ENCODE measurements at places on chromosomes 6 and 20.

- no peak overlapping the region for H3K4me3 ChIP-seq
- no peak for DNase-seq
- H3K27ac ChIP-seq = no peak overlapping the region
- H3K27me3 ChIP-seq = no peaks in the 10 kb centered on the region
- H3K36me3 ChIP-seq = no peaks in the 10 kb centered on the region
- no peaks in the 10 kb centered on the region for H3K4me1 ChIP-seq
These were observed 16.6 kb downstream of the PRKN start for GRCh38 chr6:162710936-162711335.

GRCh38 chr6:119079283-119079809 lies 882 bp upstream of the FAM184A start:
- DNase-seq = no peak
- no peaks in the 10 kb centered on the region for H3K36me3 ChIP-seq
- peaks cover 25% of the 10 kb centered on the region for H3K4me1 ChIP-seq
- peak overlapping the region; percentile 74 for H3K27ac ChIP-seq
- H3K27me3 ChIP-seq = no peaks in the 10 kb centered on the region

- peaks cover 17% of the 10 kb centered on the region for H3K36me3 ChIP-seq
- no peaks in the 10 kb centered on the region for H3K27me3 ChIP-seq
- DNase-seq = no peak
- H3K27ac ChIP-seq = no peak overlapping the region
- H3K4me1 ChIP-seq = no peaks in the 10 kb centered on the region
These were observed 13.2 kb downstream of the MAP3K7 start for GRCh38 chr6:90573624-90574023.

- no peak for DNase-seq
- H3K36me3 ChIP-seq = peaks cover 57% of the 10 kb centered on the region
- H3K27ac ChIP-seq = peak overlapping the region; percentile 65
These were observed 40.0 kb upstream of the TAF8 start for GRCh38 chr6:42010185-42010891.

DNA sequence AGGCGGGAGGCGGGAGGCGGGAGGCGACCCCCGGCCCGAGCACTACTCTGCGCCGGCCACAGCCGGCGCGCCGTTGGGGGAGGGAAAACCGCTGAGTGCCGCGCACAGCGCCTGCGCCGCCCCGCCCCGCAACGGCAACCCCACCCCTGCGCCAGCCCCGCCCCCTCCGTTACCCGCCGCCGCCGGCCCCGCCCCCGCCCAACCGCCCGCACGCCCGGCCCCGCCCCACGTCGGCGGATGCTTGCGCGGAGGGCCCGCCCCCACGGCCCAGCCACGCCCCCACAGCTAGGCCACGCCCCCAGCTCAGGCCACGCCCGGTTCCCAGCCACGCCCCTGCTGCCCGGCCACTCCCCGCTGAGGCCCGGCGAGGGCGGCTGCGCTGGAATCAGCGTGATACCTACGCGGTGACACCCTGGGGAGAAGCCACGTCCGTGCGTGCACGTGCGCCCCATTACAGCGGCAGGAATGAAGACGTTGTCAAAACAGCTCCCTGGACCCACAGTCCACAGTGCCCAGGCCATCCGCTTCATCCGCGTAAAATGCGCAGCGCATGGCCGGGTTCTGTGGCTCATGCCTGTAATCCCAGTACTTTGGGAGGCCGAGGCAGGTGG lies at the start of gene TCFL5:
TCFL5 (minus strand) TSS at position 97 of the 611 bp plus-strand sequence. CDS start 152 bp downstream, outside the sequence.
- H3K4me3 ChIP-seq = no peak within 1 kb of the TSS
- H3K36me3 ChIP-seq = peaks cover 7% of the 10 kb centered on the region
- peak; percentile 91 for DNase-seq

DNA sequence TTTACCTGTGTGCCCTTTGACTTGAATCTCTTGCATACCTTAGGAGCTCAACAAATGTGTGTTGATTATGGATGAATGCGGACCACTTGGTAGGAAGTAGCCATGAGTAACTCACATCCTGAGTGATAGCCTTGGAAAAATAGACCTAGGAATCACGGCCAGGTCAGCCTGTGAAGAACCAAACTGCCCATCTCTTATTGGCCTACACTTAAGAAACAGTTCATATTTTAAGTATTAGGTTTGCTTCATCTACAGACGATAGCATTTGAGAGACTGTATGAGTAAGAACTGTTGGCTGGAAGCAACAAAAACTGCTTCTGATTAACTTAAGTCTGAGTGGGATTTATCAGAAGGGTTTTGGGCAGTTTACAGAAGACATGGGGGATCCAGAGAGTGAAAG lies 320.1 kb upstream of the PRND start:
- no peak overlapping the region for H3K4me3 ChIP-seq
- H3K27me3 ChIP-seq = no peaks in the 10 kb centered on the region
- no peak for DNase-seq

DNA sequence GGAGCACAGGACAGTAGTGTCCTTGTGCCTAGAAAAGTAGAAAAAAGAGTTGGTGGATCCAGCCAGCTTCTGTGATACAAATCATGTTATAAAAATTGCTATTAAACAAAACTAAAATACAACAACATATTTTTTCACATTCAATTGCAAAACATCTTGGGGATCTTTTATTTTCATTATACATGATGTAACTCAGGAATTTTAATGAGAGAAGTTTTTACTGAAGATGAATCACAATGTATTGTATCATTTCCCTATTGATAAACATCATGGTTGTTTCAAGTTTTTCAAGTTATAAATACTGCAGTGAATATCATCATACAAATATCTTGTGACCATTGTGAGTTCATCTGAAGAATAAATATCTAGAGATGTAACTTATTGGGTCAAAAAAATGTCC lies 608.0 kb downstream of the PHF3 start:
- no peaks in the 10 kb centered on the region for H3K4me1 ChIP-seq
- no peaks in the 10 kb centered on the region for H3K36me3 ChIP-seq
- no peaks in the 10 kb centered on the region for H3K27me3 ChIP-seq
- H3K4me3 ChIP-seq = no peak overlapping the region

DNA sequence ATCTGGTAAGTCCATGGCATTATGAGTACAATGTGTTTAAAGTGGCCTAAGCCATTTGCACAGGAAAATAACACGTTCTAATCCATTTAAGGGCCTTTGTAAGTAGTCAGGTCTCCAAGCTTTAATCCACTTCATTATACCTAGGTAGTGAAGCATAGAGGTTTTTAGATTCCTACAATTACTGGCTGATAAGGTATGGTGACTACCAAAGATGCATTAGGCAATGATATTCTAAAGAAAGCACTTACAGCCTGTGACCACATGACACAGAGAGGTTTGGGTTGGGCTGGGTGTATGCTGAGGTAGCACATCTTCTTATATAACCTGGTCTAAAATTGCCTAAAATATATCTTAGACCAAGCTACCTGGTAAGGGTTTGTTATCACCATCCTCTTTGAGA lies 504.4 kb downstream of the TFAP2B start:
- H3K4me3 ChIP-seq = no peak overlapping the region
- no peaks in the 10 kb centered on the region for H3K27me3 ChIP-seq
- no peaks in the 10 kb centered on the region for H3K4me1 ChIP-seq
- no peak overlapping the region for H3K27ac ChIP-seq
- H3K36me3 ChIP-seq = no peaks in the 10 kb centered on the region

DNA sequence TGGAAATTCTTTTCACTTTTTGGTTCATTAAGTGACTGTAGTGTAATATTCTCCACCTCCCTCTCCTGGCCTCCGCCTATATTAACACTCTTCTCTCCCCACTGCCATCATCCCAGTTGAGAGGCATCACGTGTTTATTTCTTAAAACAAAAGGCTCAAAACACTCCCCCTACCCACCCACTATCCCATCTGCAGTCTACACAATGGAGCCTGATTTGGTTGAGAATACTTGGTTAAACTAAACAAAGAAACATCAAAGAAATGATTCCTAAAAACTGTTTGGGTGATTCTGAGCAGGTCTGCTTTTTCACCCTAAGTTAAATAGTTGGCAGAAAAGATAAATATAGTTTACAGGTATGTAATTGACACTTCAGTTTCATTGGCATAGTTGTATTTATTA lies 5.9 kb downstream of the TFAP2B start:
- H3K4me1 ChIP-seq = no peaks in the 10 kb centered on the region
- no peak overlapping the region for H3K4me3 ChIP-seq
- H3K27me3 ChIP-seq = peaks cover 30% of the 10 kb centered on the region
- H3K27ac ChIP-seq = no peak overlapping the region

DNA sequence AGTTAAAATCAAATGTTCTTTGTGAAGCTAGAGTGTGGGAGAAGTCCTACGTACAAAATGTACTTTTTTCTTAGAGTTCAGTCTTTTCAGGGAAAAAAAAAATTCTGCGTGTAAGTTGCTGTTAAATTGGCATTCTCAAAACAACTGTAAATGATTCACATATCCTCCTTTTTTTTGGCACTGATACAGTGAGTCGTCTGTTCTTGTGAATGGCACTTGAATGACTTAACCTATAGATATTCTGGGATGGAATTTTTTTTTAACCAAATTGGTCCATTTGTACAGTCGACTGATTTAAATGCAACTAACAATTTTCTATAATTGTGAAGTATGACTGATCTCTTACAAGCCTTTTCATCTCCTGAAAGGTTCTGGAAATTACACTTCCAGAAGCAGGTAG lies 5.5 kb upstream of the JAG1 start:
- H3K4me3 ChIP-seq = no peak overlapping the region
- no peaks in the 10 kb centered on the region for H3K4me1 ChIP-seq
- peaks cover 5% of the 10 kb centered on the region for H3K27me3 ChIP-seq
- DNase-seq = no peak
- H3K27ac ChIP-seq = no peak overlapping the region

DNA sequence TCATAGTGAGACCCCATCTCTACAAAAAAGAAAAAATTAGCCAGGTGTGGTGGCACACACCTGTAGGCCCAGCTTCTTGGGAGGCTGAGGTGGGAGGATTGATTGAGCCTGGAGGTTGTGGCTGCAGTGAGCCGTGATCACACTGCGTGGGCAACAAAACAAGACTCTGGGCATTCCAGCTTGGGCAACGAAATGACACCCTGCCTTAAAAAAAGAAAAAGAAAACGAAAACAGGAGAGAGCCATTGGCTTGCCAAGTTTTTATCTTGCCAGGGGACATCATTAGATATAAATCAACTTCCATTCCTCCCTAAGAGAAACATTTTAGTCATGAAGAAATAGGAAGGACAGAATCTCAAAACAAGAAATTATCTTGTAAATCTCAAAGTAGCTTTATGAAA lies 109.5 kb downstream of the MAP3K7 start:
- H3K27ac ChIP-seq = no peak overlapping the region
- peaks cover 17% of the 10 kb centered on the region for H3K4me1 ChIP-seq
- DNase-seq = no peak
- H3K27me3 ChIP-seq = no peaks in the 10 kb centered on the region
- no peaks in the 10 kb centered on the region for H3K36me3 ChIP-seq
- no peak overlapping the region for H3K4me3 ChIP-seq

- no peak overlapping the region for H3K4me3 ChIP-seq
- H3K4me1 ChIP-seq = no peaks in the 10 kb centered on the region
- no peaks in the 10 kb centered on the region for H3K27me3 ChIP-seq
- no peaks in the 10 kb centered on the region for H3K36me3 ChIP-seq
- no peak for DNase-seq
- no peak overlapping the region for H3K27ac ChIP-seq
These were observed 95.7 kb downstream of the SLC24A3 start for GRCh38 chr20:19308146-19308545.

DNA sequence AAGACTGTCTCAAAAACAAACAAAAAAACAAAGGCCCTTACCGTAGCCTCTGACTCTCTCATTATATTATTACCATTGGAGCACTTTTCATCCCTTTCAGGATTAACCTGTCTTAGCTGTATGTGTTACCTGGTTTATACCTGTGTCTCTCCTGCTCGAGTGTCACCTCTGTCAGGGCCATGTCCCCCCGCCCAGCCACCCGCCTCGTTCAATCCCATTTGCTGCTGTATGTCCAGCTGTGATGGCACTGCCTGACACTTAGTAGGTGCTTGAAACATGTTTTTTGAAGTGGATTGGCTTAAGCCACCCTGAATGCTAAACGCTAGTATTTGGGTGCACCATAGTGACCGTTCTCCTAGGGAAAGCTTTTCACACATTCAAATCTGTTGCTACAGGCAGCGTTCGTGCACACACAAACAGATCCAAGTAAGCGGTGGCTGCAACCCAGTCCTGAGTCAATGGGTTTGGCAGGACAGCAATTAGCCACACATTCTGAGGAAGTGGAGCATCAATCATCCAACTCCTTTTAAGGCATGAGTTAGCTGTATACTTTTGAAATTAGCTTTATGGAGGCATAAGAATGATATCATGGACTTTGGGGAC lies 98.9 kb upstream of the ZNF217 start:
- no peak for DNase-seq
- peaks cover 10% of the 10 kb centered on the region for H3K4me1 ChIP-seq
- no peak overlapping the region for H3K4me3 ChIP-seq
- no peaks in the 10 kb centered on the region for H3K36me3 ChIP-seq

GRCh38 chr20:36541768-36542488 lies 609 bp downstream of the MYL9 start:
- no peak for DNase-seq
- no peaks in the 10 kb centered on the region for H3K27me3 ChIP-seq
- no peaks in the 10 kb centered on the region for H3K36me3 ChIP-seq
- H3K4me3 ChIP-seq = no peak overlapping the region
- no peaks in the 10 kb centered on the region for H3K4me1 ChIP-seq

- H3K27me3 ChIP-seq = no peaks in the 10 kb centered on the region
- no peak overlapping the region for H3K27ac ChIP-seq
- no peaks in the 10 kb centered on the region for H3K4me1 ChIP-seq
These were observed 399.9 kb downstream of the DOK5 start for GRCh38 chr20:54875307-54875706.

DNA sequence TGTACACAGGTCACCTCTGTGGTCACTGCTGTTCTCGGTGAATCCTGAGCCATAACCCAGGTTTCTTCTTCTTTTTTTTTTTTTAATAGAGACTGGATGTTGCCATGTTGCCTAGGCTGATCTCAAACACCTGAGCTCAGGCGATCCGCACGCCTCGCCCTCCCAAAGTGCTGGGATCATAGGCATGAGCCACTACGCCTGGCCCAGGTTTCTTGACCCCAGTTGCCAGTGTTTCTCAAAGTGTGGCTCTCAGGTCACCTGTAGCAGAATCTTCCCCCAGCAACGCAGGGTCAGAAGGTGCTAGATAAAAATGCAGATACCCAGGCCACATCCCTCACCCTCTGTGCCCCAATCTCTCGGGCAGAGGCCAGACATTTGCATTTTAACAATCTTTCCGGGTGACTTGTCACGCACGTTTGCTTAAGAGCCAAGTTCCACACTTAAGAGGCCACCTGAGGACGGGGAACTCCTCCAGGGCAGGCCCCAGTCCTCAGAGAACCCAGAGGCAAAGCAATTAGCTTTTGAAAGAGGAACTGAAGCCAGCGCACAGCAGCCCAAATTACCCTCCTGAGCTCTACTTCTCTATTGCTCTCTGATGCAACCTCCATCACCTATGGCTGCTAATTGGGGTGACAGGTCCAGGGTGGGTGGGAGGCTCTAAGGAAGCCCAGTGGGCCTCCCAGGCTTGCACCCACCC lies 81.8 kb downstream of the NFATC2 start:
- peaks cover 23% of the 10 kb centered on the region for H3K4me1 ChIP-seq
- H3K4me3 ChIP-seq = no peak overlapping the region
- DNase-seq = no peak
- H3K27ac ChIP-seq = no peak overlapping the region
- H3K36me3 ChIP-seq = peaks cover 5% of the 10 kb centered on the region
